ENCODE measurements at places on chromosomes 7 and 10.

GRCh38 chr10:88598055-88598454 lies 11.5 kb downstream of the LIPJ start:
- peak; percentile 94 for DNase-seq

- no peak for DNase-seq
These were observed 113.7 kb upstream of the DIP2C start for GRCh38 chr10:803041-803741.

GRCh38 chr7:90777886-90778285 lies 181.8 kb downstream of the CDK14 start:
- no peak for DNase-seq

GRCh38 chr7:3146571-3147226 lies 103.0 kb upstream of the CARD11 start:
- DNase-seq: peak; percentile 69

DNA sequence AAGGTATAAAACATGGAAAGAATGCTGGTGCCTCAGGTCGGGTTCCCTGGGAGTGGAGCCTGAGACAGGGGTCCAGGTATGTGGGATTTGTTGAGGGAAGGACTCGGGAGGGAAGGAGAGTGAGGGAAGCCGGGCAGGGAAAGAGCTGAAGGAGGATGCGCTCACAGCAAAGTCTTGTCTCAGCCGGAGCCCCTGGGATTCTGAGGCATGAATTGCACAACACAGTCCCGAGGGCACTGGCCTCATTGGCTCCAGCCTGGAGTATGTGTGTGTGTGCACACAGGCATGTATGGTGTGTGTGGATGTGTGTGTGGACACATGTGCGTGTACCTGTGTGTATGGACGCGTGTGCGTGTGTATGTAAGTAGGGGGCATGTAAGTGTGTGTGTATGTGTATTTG lies 87.4 kb downstream of the WDFY4 start:
- DNase-seq: no peak

GRCh38 chr7:86846494-86847190 lies 202.9 kb downstream of the GRM3 start:
- DNase-seq: no peak

GRCh38 chr10:10056961-10057360 lies 960.7 kb upstream of the CELF2 start:
- DNase-seq: no peak

DNA sequence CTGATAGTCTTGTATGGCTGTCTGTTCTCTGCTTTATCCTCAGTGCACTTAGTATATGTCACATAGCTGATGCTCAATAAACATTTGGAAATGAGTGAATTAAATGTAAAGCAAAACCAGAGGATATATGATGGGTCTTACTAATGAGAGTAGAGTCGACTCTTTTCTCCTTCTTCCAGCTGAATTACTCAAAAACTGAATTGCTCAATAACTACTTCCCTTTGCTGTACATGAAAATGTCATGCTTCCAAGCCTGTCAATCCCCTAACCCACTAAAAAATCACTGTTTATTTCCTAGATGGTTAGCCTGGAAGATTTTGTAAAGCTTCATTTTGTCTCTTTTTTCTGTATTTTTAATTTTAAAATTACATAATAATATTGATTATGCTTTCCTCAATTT lies 88.0 kb downstream of the OR13A1 start:
- peak; percentile 52 for DNase-seq

- DNase-seq: peak; percentile 44
These were observed 1.4 kb downstream of the RHEB start for GRCh38 chr7:151518105-151518946.

- DNase-seq: no peak
These were observed 17.4 kb upstream of the CYP3A7 start for GRCh38 chr7:99752356-99752755.

GRCh38 chr7:158000160-158000559 lies 587.5 kb downstream of the PTPRN2 start:
- no peak for DNase-seq

Measured in inflammatory macrophage treated with lipopolysaccharide for 4 hours (primary cell).